ENCODE measurements at places on chromosomes 7 and 10.
A peak's percentile ranks its signal among the peaks of the same experiment; 100 is the strongest.

- peak; percentile 36 for DNase-seq
Measured at GRCh38 chr10:105840288-105840770, 1199.2 kb downstream of the SORCS3 start.

DNA sequence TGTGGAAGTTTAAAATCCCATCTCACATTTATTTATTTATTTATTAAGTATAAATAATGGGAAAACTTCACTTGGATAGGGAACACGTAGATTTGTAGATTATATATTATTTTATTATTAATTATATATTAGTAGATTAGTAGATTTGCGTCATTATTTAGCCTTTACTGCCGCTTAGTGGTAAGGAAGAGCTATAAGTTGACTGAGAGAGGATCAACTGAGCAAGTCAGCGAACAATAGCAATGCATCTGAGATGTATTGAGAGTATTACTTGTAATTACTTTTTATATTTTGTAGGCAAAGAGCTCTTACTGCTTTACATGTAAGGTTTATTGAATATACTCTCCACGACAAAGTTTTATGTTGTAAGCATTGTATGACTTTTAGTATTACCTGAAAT is 244.5 kb upstream of the ANKRD30A start:
- DNase-seq, result peak; percentile 27

- DNase-seq, result no peak
Measured at GRCh38 chr10:1316121-1316808, 260.1 kb downstream of the WDR37 start.

GRCh38 chr7:94127026-94127425 is 122.9 kb upstream of the BET1 start:
- DNase-seq, result peak; percentile 39

DNA sequence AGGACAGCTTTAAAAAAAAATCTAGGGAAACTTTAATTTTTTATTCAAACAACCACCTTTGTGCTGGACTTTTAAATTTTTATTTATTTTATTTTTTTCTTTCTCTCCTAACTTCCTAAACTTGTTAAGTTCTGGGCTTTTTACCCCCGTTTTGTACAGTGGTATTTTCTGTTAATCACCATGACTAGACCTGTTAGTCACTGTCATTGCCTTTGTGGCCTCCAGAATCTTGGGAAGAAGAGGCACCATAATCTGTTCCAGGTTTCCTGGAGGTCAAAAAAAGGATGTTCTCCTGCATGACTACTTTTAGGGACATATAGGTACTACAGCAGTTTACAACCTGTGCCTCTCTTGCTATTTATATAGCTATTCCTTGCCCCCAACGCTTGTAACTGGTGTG is 31.1 kb upstream of the DDX50 start:
- peak; percentile 18 for DNase-seq

DNA sequence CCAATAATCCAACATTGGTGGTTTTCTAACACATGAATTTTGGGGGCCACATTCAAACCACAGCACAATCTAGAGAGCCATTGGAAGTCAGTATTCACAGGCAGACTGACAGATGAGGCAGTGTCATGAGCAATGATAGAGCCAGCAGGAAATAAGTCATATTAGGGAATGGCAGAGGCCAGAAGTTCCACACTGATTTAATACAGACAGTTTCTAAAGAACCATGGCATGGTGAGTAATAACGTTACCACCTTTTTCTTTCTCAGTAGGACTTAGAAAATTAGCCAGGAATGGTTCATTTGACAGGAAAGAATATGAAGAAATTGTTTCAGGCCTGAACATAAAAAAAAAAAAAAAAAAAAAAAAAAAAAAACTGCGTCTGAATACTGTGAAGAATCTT is 210.3 kb downstream of the GPAM start:
- DNase-seq, result peak; percentile 61

DNA sequence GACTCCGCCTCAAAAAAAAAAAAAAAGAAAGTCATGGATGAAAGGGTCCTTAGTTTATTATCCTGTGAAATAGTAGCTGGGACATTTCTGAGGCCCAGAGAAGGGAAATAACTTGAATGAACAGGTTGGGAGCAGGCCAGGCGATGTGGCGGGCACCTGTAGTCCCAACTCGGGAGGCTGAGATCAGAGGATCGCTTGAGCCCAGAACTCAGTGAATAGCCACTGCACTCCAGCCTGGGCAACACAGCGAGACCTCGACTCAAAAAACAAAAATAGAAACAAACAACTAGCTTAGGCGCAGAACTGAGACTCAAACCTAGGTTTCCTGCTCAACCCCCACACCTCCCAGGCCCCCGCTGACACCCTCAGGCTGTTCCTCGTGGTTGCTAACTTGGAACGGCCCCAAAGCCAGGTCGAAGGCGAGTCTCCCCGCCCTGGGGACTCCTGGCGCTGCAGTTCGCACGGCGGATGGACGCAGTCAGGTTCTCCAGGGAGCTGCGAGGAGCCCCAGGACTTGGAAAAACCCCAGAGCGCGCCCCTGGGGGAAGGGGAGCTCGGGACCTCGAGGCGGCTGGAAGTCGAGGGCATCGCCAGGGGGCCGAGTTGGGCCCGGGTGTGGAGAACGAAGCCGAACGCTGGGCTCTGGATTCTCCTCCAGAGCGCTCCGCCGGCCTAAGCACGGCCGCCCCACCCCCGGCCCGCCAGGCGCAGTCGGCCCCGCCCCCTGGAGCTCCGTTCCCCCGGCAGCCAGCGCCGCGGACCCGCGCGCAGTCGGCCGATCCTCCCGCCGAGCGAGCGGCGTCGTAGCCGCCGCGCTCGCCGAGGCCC is at the start of gene STOX1:
STOX1 (plus strand) TSS at position 768 of the 828 bp plus-strand sequence. CDS start 93 bp downstream, outside the sequence.
- peak; percentile 64 for DNase-seq

- peak; percentile 50 for DNase-seq
Measured at GRCh38 chr7:18828260-18828993, 289.0 kb downstream of the TWIST1 start.

- DNase-seq, result no peak
Measured at GRCh38 chr10:3287572-3288445, 115.2 kb upstream of the PITRM1 start.

- DNase-seq, result no peak
Measured at GRCh38 chr10:32245760-32246159, 101.2 kb downstream of the EPC1 start.

- no peak for DNase-seq
Measured at GRCh38 chr7:106457678-106458077, 172.9 kb upstream of the NAMPT start.

- DNase-seq, result no peak
Measured at GRCh38 chr10:93518531-93518930, 22.1 kb downstream of the CEP55 start.

DNA sequence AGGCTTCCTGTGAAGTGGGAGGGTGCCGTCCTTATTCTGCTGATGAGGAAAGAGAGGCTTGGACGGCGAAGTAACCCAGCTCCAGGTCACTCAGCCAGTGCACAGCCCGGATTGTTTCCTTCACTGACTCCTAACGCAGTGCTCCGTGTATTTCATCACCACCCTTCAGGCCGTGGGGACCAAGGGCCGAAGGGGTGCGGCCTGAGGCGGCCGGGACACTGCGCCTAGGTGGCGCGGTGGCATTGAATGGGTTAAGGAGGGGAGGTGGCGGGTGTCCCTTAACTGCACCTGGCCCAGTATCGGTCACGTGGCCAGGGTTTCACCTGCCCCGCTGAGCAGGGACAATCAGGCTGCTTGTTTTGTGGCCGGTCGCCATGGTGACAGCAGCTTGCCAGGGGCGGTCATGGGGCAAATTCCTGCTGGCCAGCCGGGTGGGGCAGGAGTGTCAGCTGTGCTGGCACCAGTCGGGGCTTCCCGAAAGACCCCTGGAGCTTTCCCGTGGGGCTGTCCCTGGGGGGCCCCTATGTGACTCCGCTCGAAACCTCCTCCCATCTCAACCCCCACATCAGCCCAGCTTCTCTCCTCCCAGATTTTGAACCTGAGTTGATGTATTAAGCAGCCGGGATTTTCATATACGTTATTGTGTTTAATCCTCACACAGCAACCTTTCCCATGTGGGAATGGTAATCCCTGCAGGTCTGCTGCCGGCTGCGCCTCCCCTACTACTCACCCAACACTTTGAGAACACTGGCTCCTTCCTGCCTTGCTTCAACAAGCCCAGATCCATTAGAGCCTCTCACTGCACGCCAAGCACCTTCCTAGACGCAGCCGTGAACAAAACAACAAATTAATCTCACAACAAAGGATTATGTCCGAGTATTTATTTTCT is 4.4 kb upstream of the ABHD11 start:
- DNase-seq, result no peak

- DNase-seq, result peak; percentile 98
Measured at GRCh38 chr10:113326160-113327111, 226.4 kb upstream of the HABP2 start.

DNA sequence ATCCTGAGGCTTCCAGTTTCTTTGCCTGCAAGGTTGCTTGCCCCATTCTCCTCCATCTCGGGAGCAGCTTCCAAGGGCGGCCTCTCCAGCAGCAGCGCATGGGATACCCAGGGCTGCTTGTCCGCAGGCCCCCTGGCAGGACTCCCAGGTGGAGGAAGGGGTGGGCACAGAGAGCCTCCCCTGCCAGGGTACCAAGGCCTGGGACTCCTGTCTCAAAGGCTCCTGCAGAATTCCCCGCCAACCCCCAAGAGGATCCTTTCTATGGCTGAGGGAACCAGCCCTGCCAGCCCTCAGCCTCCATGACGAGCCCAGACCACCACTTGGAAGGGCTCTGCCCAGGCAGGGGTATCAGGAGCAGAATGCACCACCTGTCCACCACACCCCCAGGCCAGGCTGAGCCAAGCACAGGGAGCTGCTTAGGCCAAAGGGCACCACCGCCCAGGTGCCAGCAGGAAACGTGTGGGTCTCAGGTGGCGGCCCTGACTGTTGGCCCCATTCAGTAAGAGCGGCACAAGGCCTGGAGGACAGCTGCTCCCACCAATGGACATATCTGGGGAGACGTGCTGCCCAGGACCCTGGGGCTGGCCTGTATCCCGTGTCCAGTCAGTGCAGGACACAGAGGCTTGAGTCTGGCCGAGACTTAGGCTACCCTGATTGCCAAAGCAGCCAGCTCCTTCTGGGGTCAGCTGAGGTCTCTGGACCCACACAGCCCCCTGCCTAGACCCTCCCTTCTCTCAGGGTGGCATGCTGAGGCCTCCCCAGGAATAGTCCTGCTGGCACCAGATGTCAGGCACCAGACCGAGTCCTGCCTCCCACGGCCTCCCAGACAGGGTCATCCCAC is 33.8 kb upstream of the INPP5A start:
- no peak for DNase-seq
